GM12865 (cell line): ENCODE measurements at places on chromosomes 11 and 22.

DNA sequence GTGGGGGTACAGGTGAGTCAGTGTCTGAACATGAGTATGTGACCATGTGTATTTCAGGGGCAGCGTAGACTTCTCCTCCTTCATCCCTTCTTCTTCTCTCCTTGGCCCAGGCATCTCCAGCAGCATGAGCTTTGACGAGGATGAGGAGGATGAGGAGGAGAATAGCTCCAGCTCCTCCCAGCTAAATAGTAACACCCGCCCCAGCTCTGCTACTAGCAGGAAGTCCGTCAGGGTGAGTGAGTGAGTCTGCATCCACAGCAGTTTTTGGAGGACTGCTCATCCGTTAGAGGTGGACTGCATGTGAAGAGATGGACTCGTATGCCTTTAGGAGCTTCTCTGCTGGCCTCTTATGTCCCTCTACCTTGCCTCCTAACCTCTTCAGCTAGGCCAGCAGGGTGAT, 15.6 kb downstream of the TUB start:
- no peak for DNase-seq

- no peak for DNase-seq
These were observed 200.2 kb upstream of the MTMR2 start for GRCh38 chr11:96124155-96124554.

GRCh38 chr11:75873417-75874221, 58.6 kb downstream of the UVRAG start:
- peak; percentile 77 for DNase-seq

DNA sequence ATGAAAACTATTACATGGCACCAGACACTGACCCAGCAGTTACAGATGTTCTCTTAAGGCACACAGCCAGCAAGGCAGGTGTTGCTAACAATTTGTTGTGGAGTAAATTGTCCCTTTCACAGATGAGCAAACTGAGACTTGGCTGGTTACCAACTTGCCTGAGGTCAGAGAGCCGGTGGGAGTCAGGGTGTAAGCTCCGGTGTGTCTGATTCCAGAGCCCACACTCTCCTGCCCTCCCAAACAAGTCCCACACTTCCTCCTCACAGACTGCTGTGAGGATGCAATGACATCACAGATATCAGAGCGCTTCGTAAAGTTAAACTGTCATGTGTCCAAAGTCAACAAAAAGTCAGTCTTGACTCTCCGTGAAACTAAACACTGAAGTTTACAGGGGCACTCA, 12.5 kb downstream of the GDPD5 start:
- no peak for DNase-seq

DNA sequence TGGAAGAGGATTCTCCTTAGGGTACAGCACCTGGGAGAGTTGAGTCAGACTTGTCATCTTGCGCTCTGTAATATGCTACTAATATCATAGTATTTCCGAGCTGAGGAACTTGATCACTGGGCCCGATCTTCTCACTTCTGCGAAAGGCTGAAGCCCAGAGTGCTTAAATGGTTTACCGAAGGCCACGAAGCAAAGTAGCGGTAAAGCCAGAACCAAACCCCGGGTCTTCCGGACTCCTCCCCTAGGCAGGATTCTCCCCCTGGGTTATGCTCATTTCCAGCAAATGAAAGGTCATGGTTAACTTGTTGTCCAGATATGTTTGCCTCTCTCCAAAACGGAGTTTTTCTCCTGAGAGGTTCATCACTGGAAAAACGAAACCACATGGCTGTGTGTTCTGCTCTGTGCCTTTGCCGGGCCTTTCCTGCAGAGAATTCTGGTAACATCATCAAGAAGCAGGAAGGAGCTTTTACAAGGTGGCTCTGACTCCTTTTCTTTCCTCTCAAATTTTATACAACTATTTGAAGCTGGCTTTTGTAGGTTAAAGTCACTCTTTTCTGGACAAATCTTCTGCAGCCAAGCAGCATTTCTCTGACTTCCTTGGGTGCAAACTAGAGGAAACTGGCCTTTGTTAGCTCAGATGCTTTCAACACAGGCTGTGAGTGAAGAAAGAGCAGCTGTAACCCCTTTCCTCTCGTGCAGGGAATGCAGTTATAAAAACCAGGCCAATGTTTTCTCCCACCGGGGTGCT, 35.5 kb downstream of the UBASH3B start:
- no peak for DNase-seq

DNA sequence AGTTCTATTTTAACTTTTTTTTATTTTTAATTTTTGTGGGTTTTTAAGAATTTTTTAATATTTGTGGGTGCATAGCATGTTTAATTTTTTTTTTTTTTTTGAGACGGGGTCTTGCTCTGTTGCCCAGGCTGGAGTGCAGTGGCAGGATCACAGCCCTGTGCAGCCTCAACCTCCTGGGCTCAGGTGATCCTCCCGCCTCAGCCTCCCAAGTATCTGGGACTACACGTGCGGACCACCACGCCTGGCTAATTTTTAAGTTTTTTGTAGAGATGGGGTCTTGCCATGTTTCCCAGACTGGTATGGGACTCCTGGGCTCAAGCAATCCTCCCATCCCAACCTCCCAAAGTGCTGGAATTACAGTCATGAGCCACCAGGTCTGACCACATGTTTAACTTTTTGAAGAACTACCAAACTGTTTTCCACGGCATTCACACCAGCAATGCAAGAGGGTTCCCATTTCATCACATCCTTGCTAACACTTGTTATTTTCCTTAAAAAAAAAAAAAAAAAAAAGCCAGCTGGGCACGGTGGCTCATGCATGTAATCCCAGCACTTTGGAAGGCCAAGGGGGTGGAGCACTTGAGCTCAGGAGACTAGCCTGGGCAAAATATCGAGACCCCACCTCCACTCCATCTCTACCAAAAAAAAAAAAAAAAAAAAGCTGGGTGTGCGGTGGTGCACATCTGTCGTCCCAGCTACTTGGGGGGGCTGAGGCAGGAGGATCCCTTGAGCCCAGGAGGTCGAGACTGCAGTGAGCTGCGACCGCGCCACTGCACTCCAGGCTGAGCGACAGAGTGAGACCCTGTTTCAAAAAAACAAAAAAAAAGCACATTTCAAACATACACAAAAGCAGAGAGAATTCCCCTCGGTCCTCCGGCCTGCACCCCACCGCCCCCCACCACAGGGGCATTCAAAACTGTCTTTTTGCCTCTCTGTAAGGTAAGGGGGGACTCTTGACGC, 16.7 kb upstream of the TXNRD2 start:
- DNase-seq = no peak

DNA sequence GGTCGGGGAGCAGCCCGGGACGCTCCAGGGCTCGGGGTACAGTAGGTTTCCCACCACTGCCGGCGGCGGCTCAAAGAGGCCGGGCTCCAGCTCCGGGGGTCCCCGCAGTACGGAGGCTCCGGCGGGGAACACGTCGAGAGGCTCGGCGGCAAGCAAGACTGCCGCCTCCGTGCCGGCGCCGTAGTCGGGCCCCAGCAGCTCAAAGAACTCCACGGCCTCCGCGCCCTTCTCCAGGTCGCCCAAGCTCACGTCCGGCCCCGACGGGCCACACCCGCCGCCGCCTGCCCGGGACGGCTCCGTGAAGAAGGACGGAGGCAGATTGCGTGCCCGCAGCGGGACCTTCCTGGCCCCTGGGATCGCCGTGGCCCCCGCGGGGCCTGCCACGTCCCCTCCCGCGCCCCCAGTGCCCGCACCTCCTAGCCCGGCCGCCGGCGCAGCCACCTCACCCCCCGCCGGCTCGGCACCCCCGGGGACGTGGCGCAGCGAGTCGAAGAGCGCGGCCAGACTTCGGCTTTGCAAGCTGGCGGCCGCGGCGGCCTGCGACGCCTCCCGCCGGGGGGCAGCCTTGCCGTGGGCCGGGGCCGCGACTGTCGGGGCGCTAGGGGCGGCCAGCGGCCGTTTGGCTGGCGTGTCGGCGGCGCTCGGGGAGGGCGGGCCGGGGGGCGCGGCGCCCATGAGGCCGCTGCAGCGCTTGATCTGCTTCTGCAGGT, 775 bp downstream of the FAM181B start:
- no peak for DNase-seq

DNA sequence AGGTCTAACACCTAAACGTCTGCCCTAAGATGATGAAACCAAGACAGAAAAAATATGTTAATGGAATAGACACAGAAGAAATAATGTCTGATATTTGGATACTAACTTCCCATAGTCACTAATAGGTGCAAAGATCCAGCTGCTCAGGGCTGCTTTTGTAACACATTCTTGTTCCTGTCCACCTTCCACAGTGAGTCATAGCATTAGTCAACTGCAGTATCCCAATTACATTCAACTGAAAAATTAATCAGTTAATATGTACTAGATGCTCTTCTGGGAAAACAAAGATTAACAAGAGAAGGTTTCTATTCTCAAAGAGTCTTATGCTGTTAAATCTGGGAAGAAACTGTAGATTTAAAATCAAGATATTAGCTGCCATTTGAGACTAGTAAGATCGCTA, 47.6 kb downstream of the HEPHL1 start:
- DNase-seq = no peak

GRCh38 chr11:113724778-113725177, 18.7 kb upstream of the TMPRSS5 start:
- no peak for DNase-seq

DNA sequence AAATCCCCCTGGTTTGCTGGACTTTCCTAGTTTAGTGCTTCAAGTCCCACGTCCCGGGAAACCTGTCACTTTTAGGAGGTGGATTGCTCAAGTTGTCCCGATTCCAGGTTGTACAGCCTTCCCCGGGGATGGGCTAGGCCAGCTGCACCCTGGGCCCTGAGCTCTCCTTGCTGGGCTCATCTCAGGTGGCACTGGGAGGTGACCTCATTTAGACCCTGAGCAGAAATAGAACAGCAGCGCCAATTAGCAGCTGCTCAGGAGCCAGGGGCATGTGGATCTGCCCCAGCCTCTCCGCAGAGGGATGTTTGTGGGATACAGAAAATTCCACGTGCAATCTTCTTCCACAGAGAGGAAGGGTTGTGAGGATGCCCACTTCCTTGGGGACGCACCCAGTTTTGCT, 9.6 kb upstream of the CERK start:
- DNase-seq = no peak

DNA sequence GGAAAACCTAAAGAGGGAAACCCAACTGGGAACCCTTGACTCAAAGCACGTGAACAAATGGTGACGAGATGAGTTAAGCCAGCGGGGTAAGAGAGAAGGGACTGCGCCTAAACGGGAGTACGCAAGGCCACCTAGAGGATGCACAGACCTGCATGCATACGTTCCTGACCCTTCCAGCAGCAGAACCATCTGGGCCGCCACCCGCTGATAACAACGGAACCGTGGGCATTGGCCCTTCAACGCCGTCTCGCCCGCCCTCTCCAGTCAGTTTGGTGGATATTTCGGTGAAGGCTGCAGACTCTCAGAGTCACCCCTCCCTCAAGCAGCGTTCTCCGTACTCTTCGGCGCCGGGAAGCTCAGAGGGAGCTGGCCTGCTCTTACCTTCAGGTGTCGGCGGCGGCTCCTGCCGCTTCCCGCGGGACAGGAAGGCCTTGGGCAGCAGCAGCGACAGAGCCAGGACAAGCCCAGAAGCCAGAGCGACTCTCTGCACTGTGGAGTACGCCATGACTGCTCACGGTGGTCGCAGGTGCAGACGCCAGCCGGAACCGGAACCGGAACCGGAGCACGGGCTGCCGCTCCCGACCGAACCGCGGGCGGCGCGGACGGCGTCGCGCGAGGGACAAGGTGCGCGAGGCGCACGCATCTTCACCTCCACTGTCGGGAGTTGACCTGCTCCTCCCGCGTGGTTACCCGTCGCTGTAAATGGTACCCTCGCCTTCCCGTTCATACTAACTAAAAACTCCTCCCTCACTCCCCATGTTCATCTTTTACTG, at the start of gene RIC3:
TSS of gene RIC3 (minus strand) at position 541 of the 773 bp plus-strand sequence. CDS start at position 505, 36 bp downstream.
- DNase-seq = peak; percentile 63

DNA sequence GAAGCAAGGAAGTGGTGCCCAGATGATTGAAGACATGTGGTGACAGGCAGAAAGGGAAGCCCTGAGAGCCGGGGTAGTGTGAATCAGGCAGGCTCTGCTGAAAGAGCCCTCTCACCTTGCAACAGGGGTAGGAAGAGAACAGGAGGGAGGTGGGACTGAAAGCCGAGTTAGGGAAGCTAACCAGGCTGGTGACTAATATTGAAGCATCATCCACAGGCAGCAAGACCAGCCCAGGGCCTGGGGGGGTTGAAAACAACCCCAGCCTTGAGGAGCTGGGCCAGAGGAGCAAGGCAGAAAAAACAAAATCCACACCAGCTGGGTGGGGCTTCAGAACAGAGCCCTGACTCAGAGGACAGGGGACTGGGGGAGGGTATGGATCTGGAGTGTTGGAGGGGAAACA, 35.0 kb upstream of the CRTAM start:
- no peak for DNase-seq

GRCh38 chr11:14906993-14907392, 15.0 kb upstream of the CYP2R1 start:
- no peak for DNase-seq

DNA sequence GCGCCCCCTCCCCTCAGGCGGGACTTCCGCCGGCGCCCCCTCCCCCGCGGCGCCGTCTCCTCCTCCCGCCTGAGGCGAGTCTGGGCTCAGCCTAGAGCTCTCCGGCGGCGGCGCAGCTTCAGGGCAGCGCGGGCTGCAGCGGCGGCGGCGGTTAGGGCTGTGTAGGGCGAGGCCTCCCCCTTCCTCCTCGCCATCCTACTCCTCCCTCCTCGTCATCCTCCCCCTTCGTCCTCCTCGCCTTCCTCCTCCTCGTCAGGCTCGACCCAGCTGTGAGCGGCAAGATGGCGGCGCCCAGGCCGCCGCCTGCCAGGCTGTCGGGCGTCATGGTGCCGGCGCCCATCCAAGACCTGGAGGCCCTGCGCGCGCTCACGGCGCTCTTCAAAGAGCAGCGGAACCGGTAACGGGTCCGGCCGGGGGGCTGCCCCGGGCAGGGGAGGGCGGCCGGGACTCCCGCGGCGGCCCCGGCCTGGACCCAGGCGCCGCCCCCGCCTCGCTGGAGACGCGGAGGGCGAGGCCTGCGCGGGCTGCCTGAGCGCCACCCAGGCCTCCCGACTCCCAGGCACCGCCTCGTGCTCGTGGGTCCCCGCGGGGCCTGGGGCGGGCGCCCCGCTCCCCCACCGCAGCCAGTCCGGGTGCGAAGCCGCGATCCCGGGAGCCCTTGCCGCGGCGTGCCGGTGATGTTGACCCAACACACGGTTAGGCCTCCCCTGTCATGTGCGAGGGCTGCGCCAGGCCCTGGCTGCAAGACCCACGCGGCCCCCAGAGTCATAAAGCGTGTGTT, at the start of gene ATXN10:
TSS of gene ATXN10 (plus strand) at position 52 of the 781 bp plus-strand sequence. CDS start at position 282, 230 bp downstream.
- peak; percentile 78 for DNase-seq

DNA sequence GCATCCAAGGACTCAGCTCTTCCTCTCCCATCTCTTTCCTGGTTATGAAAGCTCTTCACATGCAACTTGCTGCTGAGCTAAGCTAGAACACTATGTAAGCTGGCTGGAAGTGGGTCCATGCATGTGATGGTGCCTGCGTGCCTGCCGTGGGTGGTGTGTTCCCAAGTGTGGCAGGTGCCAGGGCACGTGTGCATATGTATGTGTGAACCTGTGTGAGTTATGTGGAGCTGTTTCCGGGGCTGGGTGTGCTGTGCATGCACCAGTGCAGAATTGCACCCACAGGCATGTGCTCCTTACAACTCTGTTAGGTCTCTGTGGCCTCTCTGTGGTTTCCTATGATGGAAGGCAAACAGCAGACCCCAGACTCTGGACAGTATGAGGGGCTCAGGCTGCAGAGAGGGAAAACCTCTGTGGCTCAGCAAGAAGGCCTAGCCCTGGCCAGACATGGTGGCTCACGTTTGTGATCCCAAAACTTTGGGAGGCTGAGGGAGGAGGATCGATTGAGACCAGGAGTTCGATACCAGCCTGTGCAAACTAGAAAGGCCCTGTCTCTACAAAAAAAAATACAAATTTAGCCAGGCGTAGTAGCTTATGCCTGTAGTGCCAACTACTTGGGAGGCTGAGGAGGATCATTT, 4.1 kb upstream of the P2RY6 start:
- DNase-seq = no peak

GRCh38 chr11:68411501-68411991, 49.0 kb upstream of the PPP6R3 start:
- no peak for DNase-seq

- DNase-seq = peak; percentile 38
These were observed 86.6 kb downstream of the MAML2 start for GRCh38 chr11:96256215-96257011.
